A549 treated with GW870086 at 1 μM for 4 hours (cell line): ENCODE measurements at places on chromosomes 5 and 9. TPM values are rescaled to one million over a fixed set of nuclear protein-coding genes. Genes with fewer than 3 reads are reported as not detected.

The SH3PXD2B gene
- total RNA-seq = 13.7 to 20.7 TPM (median 18.4 TPM) in 5 replicates

The CDHR2 gene
- 0.06 to 0.33 TPM (median 0.14 TPM) in 4 of 5 replicates, not detected in the other for total RNA-seq

The FGF10 gene
- not detected in 5 replicates for total RNA-seq

The FGD3 gene
- 0.08 to 0.16 TPM (median 0.14 TPM) in 5 replicates for total RNA-seq

The LTC4S gene
- 0.32 to 0.72 TPM (median 0.35 TPM) in 3 of 5 replicates, not detected in the others for total RNA-seq

The ZNF169 gene
- 1.3 to 2.1 TPM (median 1.9 TPM) in 5 replicates for total RNA-seq

The OR1Q1 gene
- not detected in 5 replicates for total RNA-seq

The CNTNAP3B gene
- 13.6 to 18.3 TPM (median 16.5 TPM) in 5 replicates for total RNA-seq

The AQP7 gene
- total RNA-seq = 0.21 to 0.64 TPM (median 0.43 TPM) in 5 replicates
